ENCODE measurements at places on chromosomes 7 and 10.

DNA sequence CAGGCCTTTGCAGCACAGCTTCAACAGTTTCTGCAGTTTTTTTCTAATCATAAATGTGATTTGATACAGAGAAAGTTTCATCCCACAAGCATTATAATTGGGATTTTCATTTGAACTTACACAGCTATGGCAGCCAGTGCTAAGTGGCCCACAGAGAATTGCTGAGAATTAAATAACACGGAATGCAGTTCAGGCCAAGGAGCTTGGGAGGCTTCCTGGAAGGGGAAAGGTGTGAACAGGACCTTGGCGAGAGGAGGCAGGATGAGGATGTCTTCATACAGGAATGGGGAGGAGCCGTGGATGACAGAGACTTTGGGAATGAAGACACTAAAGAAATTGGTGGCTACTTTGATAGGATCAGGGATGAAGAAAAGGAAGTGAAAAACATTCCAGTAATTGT, 95.3 kb downstream of the ZNF22 start:
- DNase-seq = no peak
- no peak overlapping the region for H3K27ac ChIP-seq
- H3K36me3 ChIP-seq = no peaks in the 10 kb centered on the region
- peaks cover 12% of the 10 kb centered on the region for H3K4me1 ChIP-seq
- H3K4me3 ChIP-seq = no peak overlapping the region

DNA sequence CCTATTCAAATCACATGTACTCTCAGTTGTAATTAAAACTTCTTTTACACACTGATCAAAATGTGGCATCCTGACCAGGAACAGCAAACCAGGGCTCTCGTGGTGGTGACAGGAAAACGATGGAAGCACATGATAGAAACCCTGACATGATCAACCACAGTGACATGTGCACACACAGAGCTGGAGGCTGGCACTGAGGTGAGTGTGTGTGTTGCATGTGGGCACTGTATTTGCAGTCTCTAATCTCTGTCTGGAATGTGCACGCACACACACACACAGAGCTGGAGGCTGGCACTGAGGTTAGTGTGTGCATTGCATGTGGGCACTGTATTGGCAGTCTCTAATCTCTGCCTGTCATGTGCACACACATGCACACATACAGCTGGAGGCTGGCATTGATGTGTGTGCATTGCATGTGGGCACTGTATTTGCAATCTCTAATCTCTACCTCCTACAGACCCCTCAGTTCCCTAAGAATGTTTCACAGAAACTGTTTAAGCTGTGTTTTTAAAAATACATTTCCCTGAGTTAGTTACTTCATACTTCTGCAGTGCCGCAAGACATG, 406.9 kb downstream of the SFMBT2 start:
- H3K36me3 ChIP-seq = no peaks in the 10 kb centered on the region
- no peak overlapping the region for H3K4me3 ChIP-seq
- no peaks in the 10 kb centered on the region for H3K27me3 ChIP-seq

GRCh38 chr7:98816241-98816640, 53.6 kb downstream of the TMEM130 start:
- DNase-seq = no peak
- H3K27me3 ChIP-seq = no peaks in the 10 kb centered on the region
- no peak overlapping the region for H3K27ac ChIP-seq
- H3K36me3 ChIP-seq = no peaks in the 10 kb centered on the region
- H3K4me3 ChIP-seq = no peak overlapping the region
- no peaks in the 10 kb centered on the region for H3K4me1 ChIP-seq

DNA sequence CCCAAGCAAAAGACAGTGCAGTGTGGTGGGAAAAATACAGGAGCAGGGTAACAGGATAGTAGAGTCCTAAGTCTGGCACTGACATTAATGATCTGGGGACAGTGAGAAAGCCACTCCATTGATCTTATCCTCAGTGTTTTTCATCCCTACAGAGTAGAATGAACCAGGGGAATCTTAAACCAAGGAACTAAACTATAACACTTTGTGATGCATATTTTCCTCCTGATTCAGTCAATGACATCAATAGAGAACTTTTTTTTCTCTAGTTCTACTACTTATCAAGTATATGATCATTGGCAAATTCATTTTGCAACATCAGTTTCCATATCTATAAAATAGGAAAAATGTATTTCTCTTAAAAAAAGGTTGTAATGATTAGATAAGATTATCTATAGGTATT, 151.1 kb downstream of the TMEM26 start:
- no peaks in the 10 kb centered on the region for H3K27me3 ChIP-seq
- no peak overlapping the region for H3K27ac ChIP-seq
- H3K4me1 ChIP-seq = no peaks in the 10 kb centered on the region

GRCh38 chr10:113397047-113397446, 155.8 kb upstream of the HABP2 start:
- no peak overlapping the region for H3K27ac ChIP-seq
- no peak for DNase-seq
- no peaks in the 10 kb centered on the region for H3K36me3 ChIP-seq
- no peaks in the 10 kb centered on the region for H3K27me3 ChIP-seq
- no peaks in the 10 kb centered on the region for H3K4me1 ChIP-seq

DNA sequence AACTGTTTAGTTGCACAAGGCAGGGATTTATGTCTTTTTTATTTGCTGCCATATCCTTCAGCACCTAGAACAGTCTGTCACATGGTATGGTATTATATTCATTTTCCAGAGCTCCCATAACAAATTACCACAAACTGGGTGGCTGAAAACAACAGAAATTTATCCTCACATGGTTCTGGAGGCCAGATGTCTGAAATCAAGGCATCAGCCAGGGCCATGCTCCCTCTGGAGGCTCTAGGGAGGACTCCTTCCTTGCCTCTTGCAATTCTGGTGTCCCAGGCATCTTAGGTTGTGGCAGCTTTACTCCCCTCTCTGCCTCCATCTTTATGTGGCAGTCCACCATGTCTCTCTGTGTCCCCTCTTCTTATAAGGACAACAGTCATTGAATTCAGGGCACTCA, 43.1 kb downstream of the MET start:
- H3K27ac ChIP-seq = no peak overlapping the region
- H3K4me1 ChIP-seq = no peaks in the 10 kb centered on the region
- no peak for DNase-seq
- H3K4me3 ChIP-seq = no peak overlapping the region
- H3K36me3 ChIP-seq = no peaks in the 10 kb centered on the region
- no peaks in the 10 kb centered on the region for H3K27me3 ChIP-seq

DNA sequence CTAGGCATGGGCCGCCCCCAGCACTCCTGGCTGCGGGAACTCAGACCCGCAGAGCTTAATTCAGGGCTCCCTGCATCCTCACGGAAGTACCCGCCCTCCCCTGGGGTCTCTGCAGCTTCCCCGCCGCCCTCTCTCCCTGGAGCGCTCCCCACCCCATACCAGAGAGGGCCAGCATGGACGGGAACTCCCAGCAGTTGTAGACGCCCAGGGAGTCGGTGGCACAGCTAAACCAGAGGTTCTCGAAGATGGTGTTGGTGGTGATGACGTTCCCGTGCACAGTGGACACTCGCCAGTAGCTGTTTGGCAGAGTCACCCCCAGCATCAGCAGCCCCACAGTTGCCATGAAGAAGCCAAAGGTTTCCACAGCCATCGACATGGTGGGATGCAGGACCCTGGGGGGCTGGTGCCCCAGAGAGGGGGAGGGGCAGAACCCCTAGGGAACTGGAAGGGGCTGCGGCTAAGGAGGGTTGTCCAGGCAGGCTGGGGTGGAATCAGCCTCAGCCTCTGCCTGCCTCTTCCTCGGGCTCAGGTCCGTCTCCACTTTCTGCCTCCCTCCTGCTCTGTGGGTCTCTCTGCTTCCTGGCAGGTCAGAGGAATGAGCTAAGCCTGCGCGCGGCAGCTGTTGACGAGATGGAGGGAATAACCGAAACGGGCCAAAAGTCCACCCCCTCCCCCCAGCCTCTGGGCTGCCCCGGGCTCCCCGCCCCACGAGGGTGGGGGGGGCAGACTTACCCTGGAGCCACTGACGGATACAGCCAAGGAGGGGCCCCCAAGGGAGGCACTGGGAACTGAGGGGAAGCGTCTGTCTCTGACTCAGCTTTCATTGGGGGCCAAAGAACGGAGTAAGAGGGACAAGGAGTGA, at the start of gene CLDN15:
CLDN15 (minus strand) TSS at position 597 of the 862 bp plus-strand sequence; CDS start at position 376, 221 bp downstream.
- no peak within 1 kb of the TSS for H3K27ac ChIP-seq
- no peaks in the 10 kb centered on the region for H3K36me3 ChIP-seq
- DNase-seq = no peak

DNA sequence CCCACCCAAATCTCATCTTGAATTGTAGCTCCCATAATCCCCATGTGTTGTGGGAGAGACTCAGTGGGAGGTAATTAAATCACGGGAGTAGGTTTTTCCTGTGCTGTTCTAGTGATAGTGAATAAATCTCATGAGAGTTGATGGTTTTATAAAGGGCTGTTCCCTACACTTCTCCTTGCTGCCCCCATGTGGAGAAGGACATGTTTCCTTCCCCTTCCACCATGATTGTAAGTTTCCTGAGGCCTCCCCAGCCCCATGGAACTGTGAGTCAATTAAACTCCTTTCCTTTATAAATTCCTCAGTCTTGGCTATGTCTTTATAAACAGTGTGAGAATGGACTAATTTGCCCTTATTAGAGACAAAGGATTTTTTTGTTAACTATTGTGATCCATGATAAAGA, 48.5 kb upstream of the MKX start:
- no peaks in the 10 kb centered on the region for H3K4me1 ChIP-seq
- no peak overlapping the region for H3K4me3 ChIP-seq
- no peaks in the 10 kb centered on the region for H3K36me3 ChIP-seq
- no peak overlapping the region for H3K27ac ChIP-seq
